ENCODE measurements at places on chromosomes 5 and 9.
A peak's percentile ranks its signal among the peaks of the same experiment; 100 is the strongest.

GRCh38 chr9:4226331-4227250 is 73.3 kb downstream of the GLIS3 start:
- DNase-seq = no peak

GRCh38 chr9:107548298-107549142 is 59.0 kb upstream of the KLF4 start:
- peak; percentile 17 for DNase-seq

GRCh38 chr5:114120166-114120565 is 241.7 kb upstream of the KCNN2 start:
- no peak for DNase-seq

- DNase-seq = no peak
These were observed 340.3 kb downstream of the KCTD16 start for GRCh38 chr5:144510845-144511579.

- DNase-seq = no peak
These were observed 108.3 kb downstream of the DRD1 start for GRCh38 chr5:175335691-175336090.

GRCh38 chr5:97297063-97297703 is 114.1 kb upstream of the RIOK2 start:
- DNase-seq = peak; percentile 42

GRCh38 chr9:93463638-93464248 is 10.4 kb upstream of the FAM120AOS start:
- DNase-seq = no peak

- DNase-seq = no peak
These were observed 55.3 kb downstream of the AHRR start for GRCh38 chr5:376799-377325.

DNA sequence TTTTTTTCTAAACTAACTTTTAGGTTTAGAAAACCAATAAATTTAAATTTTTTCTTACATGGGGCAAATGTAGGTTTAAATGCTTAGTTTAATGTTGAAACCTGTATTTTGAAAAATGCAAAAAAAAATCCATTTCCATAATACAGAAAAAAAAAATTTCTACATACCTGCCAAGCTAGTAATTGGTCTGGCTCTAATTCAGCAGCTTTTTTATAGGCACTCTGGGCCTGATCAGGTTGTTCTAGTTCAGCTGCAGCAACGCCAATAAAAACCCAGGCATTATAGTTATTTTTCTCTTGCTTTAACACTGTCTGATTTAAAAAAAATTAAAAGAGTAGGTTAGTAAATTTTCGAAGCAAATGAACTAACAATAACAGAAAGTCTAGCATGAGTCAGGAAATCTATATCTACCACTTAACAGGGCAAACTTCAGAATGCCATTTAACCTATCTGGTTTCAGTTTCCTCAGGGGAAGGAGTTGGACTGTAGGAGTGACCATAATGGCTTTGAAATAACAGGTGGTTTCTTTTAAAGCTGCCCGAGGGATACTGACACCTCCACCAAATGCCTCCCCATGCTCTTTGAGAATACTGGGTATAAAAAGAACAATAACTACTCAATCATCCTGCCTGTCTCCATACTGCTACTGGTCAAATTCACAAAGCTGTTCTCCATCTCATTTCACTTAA is 11.6 kb downstream of the SKIC3 start:
- DNase-seq = no peak

DNA sequence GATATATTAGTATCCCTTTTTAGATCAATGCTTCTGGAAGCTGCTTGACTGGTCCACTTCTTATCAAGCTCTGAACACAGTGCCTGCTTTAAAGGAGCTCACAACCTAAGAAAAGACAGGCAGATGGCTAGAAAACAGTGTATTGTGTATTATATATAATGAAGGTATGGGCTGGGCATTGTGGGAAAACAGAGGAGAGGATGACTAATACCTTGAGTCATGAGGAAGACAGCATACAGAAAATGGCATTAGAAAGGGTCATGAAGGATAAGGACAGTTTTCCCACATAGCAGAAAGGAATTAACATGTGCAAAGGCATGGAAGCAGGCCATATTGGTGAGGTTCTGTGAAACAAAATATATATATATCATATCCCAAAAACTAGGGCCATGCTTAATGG is 309.6 kb downstream of the MLLT3 start:
- no peak for DNase-seq

DNA sequence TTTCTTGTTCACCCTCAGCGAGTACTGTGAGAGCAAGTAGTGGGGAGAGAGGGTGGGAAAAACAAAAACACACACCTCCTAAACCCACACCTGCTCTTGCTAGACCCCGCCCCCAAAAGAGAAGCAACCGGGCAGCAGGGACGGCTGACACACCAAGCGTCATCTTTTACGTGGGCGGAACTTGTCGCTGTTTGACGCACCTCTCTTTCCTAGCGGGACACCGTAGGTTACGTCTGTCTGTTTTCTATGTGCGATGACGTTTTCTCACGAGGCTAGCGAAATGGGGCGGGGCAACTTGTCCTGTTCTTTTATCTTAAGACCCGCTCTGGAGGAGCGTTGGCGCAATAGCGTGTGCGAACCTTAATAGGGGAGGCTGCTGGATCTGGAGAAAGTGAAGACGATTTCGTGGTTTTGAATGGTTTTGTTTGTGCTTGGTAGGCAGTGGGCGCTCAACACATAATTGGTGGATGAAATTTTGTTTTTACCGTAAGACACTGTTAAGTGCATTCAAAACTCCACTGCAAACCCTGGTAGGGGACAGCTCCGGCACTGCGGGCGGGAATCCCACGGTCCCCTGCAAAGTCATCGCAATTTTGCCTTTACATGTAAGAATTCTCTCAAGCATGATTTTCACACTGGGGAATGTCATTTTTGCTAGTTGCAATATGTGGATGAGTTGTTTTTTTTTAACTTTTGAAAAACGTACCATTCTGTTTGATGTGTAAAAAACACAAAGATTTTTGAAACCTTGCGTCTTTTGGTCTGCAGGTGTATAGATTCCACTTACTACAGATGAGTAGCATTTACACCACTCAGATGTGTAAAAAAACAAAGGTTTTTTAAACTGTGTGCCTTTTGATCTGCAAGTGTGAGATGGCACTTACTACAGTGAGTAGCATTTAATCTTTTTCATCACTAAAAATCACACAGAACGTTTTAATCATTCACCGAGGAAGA is 631 bp upstream of the C9orf72 start:
- peak; percentile 97 for DNase-seq

- no peak for DNase-seq
These were observed 137.7 kb upstream of the LMX1B start for GRCh38 chr9:126475933-126476555.

DNA sequence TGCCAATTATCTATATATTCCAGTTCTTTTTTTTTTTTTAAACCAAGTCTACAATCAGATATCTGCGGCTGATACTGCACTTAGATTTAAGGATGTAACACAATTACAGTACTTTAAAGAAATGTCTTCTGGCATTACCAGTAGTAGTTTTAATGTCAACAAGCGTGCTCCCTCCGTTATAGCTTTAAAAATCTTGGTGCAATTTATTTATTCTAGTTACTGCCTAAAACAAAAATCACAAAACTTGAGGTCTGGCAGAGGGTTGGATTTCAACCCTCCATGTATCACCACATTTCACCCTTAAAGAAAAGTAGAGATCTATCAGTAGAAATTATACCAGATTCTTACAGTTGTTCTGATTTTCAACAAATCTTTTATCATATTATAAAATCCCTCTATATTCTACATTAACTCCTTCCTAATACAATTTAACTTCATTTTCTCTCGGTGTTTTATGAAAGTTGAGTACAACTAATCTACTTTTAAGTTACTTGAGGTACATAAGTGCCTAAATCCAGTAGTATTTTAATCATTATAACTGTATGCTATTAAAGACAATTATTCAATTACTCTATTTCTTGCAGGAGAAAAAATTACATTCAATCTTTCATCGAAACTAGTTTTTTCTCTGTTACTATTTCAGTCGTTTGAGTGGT is 2.0 kb upstream of the RICTOR start:
- DNase-seq = peak; percentile 51

- no peak for DNase-seq
These were observed 69.4 kb downstream of the PPIC start for GRCh38 chr5:122967085-122967484.
